ENCODE measurements at places on chromosomes 6 and 20. TPM values are rescaled to one million over a fixed set of nuclear protein-coding genes. Genes with fewer than 3 reads are reported as not detected.

ATAT1 gene
- 13.1 TPM for total RNA-seq

ANKEF1 gene
- 5.2 TPM for total RNA-seq

- no peak for DNase-seq
Observed at GRCh38 chr6:74870403-74870802, 335.4 kb downstream of the COL12A1 start.

CCN5 gene
- total RNA-seq, result not detected

Measured in H7 (cell line).